ENCODE measurements at places on chromosomes 1 and 21. TPM values are rescaled to one million over a fixed set of nuclear protein-coding genes. Genes with fewer than 3 reads are reported as not detected.
A peak's percentile ranks its signal among the peaks of the same experiment; 100 is the strongest.

GRCh38 chr1:228095161-228095560 is 8.0 kb downstream of the C1orf35 start:
- peaks cover 18% of the 10 kb centered on the region for H3K36me3 ChIP-seq
- peaks cover 12% of the 10 kb centered on the region for H3K4me1 ChIP-seq
- peaks cover 3% of the 10 kb centered on the region for H3K27me3 ChIP-seq
- no peak for DNase-seq
- H3K4me3 ChIP-seq = no peak overlapping the region

- no peak for DNase-seq
- no peak overlapping the region for H3K27ac ChIP-seq
- H3K4me1 ChIP-seq = peaks cover 8% of the 10 kb centered on the region
- no peak overlapping the region for H3K4me3 ChIP-seq
These were observed 26.6 kb upstream of the GPR153 start for GRCh38 chr1:6287431-6287886.

- H3K4me1 ChIP-seq = peaks cover 2% of the 10 kb centered on the region
- H3K4me3 ChIP-seq = no peak overlapping the region
- DNase-seq = no peak
- H3K27me3 ChIP-seq = no peaks in the 10 kb centered on the region
- no peaks in the 10 kb centered on the region for H3K36me3 ChIP-seq
- H3K27ac ChIP-seq = no peak overlapping the region
These were observed 354.9 kb upstream of the PLXNA2 start for GRCh38 chr1:208599063-208599462.

GRCh38 chr1:234871710-234872271 is 256.8 kb downstream of the TOMM20 start:
- no peak overlapping the region for H3K4me3 ChIP-seq
- DNase-seq = no peak
- peaks cover 5% of the 10 kb centered on the region for H3K27me3 ChIP-seq
- peak overlapping the region; percentile 23 for H3K27ac ChIP-seq
- peaks cover 37% of the 10 kb centered on the region for H3K4me1 ChIP-seq

DNA sequence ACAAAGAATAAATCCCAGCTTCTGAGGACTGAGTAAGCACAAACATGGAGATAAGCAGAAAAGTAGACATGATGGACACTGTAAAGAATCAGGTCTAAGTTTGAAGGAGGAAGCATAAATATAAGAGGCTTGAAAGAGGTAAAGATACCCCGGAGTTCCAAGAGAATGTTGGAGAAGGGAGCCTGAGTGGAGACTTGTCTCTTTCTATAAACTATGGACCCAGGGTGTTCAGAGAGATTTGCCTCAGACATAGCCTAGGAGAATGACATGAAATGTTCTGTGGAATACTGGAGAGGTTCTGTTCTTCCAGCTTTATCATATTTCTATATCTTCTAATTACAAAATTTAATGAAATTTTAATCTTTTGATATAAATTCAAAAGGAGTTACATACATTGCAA is 554.3 kb upstream of the B3GALT2 start:
- no peaks in the 10 kb centered on the region for H3K36me3 ChIP-seq
- H3K4me1 ChIP-seq = no peaks in the 10 kb centered on the region
- no peaks in the 10 kb centered on the region for H3K27me3 ChIP-seq
- no peak overlapping the region for H3K4me3 ChIP-seq
- DNase-seq = no peak

- DNase-seq = no peak
- H3K36me3 ChIP-seq = no peaks in the 10 kb centered on the region
- H3K27ac ChIP-seq = no peak overlapping the region
These were observed 1.7 kb upstream of the KRTAP11-1 start for GRCh38 chr21:30882866-30883597.

- no peak overlapping the region for H3K27ac ChIP-seq
- H3K4me3 ChIP-seq = no peak overlapping the region
- no peaks in the 10 kb centered on the region for H3K36me3 ChIP-seq
- no peaks in the 10 kb centered on the region for H3K27me3 ChIP-seq
- no peaks in the 10 kb centered on the region for H3K4me1 ChIP-seq
These were observed 6.5 kb upstream of the FGGY start for GRCh38 chr1:59290193-59290949.

DNA sequence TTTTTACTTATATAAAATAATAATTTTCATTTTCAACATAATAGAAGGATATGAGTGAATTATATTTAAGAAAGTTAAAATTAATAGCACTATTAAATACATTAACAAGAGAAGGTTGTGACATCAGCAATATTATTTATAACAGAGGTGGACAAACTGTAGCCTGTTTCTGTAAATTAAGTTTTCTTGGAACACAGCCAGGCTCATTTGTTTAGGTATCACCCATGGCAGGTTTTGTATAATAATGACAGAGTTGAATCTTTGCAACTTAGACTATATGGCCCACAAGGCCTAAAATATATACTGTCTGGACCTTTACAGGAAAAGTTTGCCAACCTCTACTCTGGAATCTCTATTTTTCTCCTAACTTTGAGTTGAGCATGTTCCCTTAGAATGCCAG is 42.8 kb upstream of the CACYBP start:
- DNase-seq = no peak
- H3K4me1 ChIP-seq = peaks cover 22% of the 10 kb centered on the region
- H3K27me3 ChIP-seq = no peaks in the 10 kb centered on the region

- no peak overlapping the region for H3K27ac ChIP-seq
- no peaks in the 10 kb centered on the region for H3K36me3 ChIP-seq
- H3K4me3 ChIP-seq = no peak overlapping the region
- H3K27me3 ChIP-seq = peaks cover 2% of the 10 kb centered on the region
- peaks cover 11% of the 10 kb centered on the region for H3K4me1 ChIP-seq
These were observed 44.3 kb upstream of the TACSTD2 start for GRCh38 chr1:58621391-58621790.

DNA sequence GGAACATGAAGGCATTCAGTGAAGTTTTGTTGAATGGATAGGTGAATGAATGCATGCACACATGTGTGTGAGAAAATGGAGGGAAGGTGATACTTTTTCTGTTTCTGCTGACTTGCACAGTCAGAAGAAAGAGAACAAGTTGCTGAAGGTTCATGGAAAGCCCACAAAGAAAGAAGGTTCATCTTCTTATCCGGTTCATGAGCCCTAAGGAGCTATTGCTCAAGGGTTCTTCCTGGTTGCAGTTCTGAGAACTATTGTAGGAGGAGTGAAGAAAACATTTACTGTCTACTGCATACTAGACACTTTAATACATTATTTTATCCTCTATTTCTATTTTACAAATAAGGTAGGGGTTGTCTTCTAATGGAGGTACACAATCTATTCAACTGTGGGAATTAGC is 13.4 kb upstream of the NIBAN1 start:
- DNase-seq = no peak
- no peak overlapping the region for H3K4me3 ChIP-seq
- no peaks in the 10 kb centered on the region for H3K36me3 ChIP-seq
- no peak overlapping the region for H3K27ac ChIP-seq

- H3K4me3 ChIP-seq = no peak overlapping the region
- no peaks in the 10 kb centered on the region for H3K4me1 ChIP-seq
- no peak overlapping the region for H3K27ac ChIP-seq
These were observed 36.1 kb downstream of the DPH5 start for GRCh38 chr1:100989306-100990077.

GRCh38 chr1:57214951-57215575 is 208.8 kb downstream of the DAB1 start:
- peaks cover 2% of the 10 kb centered on the region for H3K4me1 ChIP-seq
- H3K27ac ChIP-seq = no peak overlapping the region
- H3K27me3 ChIP-seq = no peaks in the 10 kb centered on the region
- no peak overlapping the region for H3K4me3 ChIP-seq
- H3K36me3 ChIP-seq = no peaks in the 10 kb centered on the region
- DNase-seq = no peak

DNA sequence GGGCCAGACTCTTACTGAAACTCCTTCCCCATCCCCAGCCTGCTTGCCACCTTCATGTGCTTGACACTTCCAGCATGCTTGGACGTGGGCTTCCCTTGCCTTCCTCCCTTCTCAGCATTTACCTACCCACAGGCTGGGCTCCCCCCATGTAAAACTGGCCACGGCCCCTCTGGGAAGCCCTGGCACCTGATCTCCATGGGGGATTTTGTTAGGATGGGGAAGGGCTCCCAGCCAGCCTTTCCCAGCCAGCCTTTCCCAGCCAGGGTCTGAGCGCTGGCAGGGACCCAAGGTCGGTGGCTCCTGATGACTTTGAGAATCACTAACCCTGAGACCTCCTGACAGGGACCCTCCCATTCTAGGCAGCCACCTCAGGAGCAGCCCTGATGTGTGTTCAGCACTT is 6.7 kb downstream of the ALX3 start:
- no peak overlapping the region for H3K4me3 ChIP-seq
- H3K27me3 ChIP-seq = peaks cover 27% of the 10 kb centered on the region
- peaks cover 10% of the 10 kb centered on the region for H3K4me1 ChIP-seq
- H3K27ac ChIP-seq = no peak overlapping the region
- peaks cover 17% of the 10 kb centered on the region for H3K36me3 ChIP-seq

DNA sequence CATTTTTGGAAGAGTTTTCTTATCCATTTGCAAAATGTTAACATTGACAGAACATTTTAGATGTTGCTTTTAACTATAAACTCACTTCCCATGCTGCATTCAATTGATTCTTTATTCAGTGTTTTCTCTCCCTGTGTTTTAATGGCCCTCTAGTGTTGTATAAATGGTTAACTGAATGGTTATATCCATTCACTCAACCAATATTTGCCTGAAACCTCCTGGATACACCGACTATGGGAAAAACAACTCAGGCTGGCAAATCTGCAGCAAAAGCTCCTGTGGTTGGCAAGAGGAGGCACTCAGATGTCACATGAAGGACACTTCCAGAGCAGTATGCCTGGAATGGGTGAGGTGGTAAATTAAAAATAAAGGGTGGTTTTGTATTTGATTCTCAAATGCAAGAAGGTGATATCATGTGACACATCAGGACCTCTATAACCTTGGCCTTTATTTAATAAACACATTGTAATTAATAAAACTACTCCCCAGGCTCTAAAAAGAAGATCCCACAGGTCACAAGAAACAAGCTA is 107.6 kb downstream of the BCAR3 start:
- peaks cover 3% of the 10 kb centered on the region for H3K27me3 ChIP-seq
- H3K4me1 ChIP-seq = peaks cover 28% of the 10 kb centered on the region
- no peak overlapping the region for H3K27ac ChIP-seq
- no peak for DNase-seq

- H3K27ac ChIP-seq = no peak overlapping the region
- H3K4me1 ChIP-seq = no peaks in the 10 kb centered on the region
- no peak overlapping the region for H3K4me3 ChIP-seq
- no peaks in the 10 kb centered on the region for H3K27me3 ChIP-seq
- H3K36me3 ChIP-seq = no peaks in the 10 kb centered on the region
- DNase-seq = no peak
These were observed 792.8 kb downstream of the ADGRL2 start for GRCh38 chr1:82593561-82593960.

- no peak overlapping the region for H3K27ac ChIP-seq
- no peak overlapping the region for H3K4me3 ChIP-seq
- DNase-seq = no peak
- H3K27me3 ChIP-seq = peaks cover 2% of the 10 kb centered on the region
- H3K36me3 ChIP-seq = no peaks in the 10 kb centered on the region
- H3K4me1 ChIP-seq = peaks cover 6% of the 10 kb centered on the region
These were observed 43.2 kb upstream of the VAMP3 start for GRCh38 chr1:7727809-7728471.

DNA sequence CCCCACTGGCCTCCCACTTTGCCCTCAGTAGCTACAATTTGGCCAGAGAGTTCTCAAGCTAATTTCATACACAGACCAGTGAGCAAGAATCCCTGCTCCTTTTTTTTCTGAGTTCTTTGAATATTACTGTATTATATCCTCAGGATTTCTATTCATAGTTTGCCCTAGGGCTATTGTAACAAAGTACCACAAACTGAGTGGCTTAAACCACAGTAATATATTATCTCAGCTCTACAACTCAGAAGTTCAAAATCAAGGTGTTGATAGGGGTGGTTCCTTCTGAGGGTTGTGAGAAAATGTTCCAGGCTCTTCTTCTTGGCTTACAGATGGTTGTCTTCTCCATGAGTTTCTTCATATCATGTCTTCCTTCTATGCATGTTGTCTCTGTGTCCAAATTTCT is 289.4 kb upstream of the ESRRG start:
- no peak overlapping the region for H3K27ac ChIP-seq
- no peak overlapping the region for H3K4me3 ChIP-seq
- DNase-seq = no peak
- H3K27me3 ChIP-seq = no peaks in the 10 kb centered on the region
- H3K4me1 ChIP-seq = no peaks in the 10 kb centered on the region

- peaks cover 6% of the 10 kb centered on the region for H3K27me3 ChIP-seq
- DNase-seq = no peak
- H3K36me3 ChIP-seq = peaks cover 4% of the 10 kb centered on the region
These were observed 1.5 kb downstream of the GCLM start for GRCh38 chr1:93907718-93908117.

GRCh38 chr21:31201548-31201947 is 142.5 kb downstream of the TIAM1 start:
- DNase-seq = no peak
- H3K4me3 ChIP-seq = no peak overlapping the region
- H3K4me1 ChIP-seq = peaks cover 3% of the 10 kb centered on the region

GRCh38 chr1:192401825-192402224 is 85.0 kb downstream of the RGS21 start:
- H3K36me3 ChIP-seq = no peaks in the 10 kb centered on the region
- no peak overlapping the region for H3K27ac ChIP-seq
- no peak overlapping the region for H3K4me3 ChIP-seq
- H3K27me3 ChIP-seq = no peaks in the 10 kb centered on the region
- H3K4me1 ChIP-seq = peaks cover 3% of the 10 kb centered on the region

DNA sequence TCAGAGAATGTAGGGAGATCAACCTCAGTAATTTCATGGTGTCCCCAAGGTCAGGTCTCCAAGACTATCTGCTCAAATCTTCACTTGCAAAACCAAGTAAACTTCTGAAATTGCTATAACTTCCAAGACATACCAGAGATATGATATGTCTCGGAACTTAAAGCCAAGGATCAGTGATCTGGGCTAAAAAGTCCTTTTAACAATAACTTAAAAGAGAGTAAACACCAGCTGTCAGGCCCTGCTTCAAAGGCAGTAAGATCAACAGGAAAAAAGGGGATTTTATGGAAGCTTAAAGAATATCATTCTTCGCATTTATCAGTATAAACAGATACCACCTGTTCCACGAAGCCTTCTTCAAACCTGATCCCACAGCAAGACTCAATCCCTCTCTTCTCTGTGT is 13.7 kb downstream of the UBR4 start:
- H3K4me3 ChIP-seq = no peak overlapping the region
- H3K27ac ChIP-seq = no peak overlapping the region
- peaks cover 4% of the 10 kb centered on the region for H3K4me1 ChIP-seq
- no peaks in the 10 kb centered on the region for H3K36me3 ChIP-seq

DNA sequence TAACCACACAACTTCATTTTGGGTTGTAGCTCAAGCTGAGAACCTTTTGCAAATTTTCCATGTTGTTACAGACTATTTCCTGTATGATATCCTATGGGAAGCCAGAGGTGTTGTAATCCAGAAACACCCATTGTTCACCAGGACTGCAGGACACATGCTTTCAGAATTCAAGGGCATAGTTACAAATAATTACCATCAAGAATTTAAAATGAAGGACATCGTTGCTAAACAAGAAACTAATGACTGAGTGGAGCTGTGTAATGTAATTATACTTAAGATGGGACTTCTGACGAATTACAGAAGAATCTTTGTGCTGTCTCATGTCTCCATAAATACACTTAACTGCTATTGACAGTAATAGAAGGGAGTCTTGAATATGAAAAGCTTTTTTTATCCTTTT is 47.6 kb upstream of the HOOK1 start:
- no peak for DNase-seq
- H3K4me3 ChIP-seq = no peak overlapping the region
- H3K27me3 ChIP-seq = no peaks in the 10 kb centered on the region
- no peak overlapping the region for H3K27ac ChIP-seq

LORICRIN gene
- not detected for total RNA-seq

OR10Z1 gene
- total RNA-seq = not detected

CSF1 gene
- 0.59 TPM for total RNA-seq

CENPL gene
- 4.3 TPM for total RNA-seq

SCAMP3 gene
- total RNA-seq = 65.8 TPM

AVPR1B gene
- not detected for total RNA-seq

DNAJC28 gene
- total RNA-seq = 5.3 TPM

FAM72B gene
- total RNA-seq = 2.1 TPM

CKS1B gene
- 22.8 TPM for total RNA-seq
